Activated naive CD8-positive, alpha-beta T cell treated with anti-CD3 and anti-CD28 coated beads, Interleukin-2, amount 10 ng/mL, durations not matched to agents 7 days and 5 days (primary cell): ENCODE measurements at places on chromosomes 4 and X.

DNA sequence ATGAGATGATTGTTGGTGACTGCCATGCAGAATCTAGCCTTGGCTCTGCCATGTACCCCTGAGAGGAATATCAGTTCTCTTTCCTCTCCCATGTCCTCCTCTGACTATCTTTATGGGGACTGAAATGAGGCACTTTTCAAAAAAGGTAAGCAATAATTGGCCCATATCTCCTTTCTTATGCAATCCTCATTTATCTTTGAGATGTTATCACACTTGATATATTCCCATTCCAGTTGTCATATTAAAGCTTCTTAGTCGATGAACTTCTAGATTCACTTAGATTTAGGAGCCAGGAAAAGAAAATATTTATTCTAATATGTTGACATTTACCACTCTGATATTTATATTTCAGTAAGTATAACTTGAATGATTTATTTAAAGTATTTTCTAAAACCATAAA is 55.3 kb upstream of the CXCL8 start:
- DNase-seq: no peak

DNA sequence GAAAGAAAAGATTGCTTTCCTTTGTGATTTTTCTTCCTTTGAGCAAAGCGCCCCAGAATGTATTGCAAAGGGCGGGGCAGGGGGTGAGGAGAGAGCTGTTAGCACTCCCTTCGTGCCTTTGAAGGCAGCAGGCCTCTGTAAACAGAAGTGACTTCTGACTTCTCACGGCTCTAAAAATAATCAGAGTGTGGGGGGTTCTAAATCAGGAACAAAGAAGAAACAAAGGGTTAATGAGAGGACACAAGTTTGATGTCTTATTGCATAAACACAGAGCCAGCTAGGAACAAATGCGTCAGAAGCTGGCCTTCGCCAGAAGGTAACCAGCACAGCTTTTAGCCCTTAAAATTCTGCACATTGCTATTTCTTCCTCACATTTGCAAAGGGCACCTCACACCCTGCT is 626.2 kb downstream of the MID1IP1 start:
- no peak for DNase-seq

DNA sequence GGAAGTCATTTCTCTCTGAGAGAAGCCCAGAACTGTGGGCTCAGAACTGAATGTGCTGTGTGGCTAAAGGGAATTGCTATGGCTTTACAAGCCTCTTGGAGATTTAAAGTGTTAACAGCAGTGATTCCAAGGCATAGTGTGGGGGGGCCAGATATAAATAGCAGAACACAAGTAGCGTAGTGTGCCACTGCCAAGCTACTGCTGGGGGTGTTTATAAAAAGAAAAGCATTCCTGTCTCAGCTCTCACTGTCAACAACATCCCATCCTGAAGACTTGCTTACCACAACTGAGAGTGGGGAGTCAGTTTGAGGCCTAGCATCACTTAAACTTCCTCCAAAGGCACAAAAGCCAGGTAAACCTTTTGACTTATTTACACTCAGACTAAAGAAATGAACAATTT is at the start of gene ART3:
Gene ART3, plus strand, starts transcription at position 242 of the 400 bp plus-strand sequence. CDS start 1,181 bp downstream, outside the sequence.
- no peak for DNase-seq

DNA sequence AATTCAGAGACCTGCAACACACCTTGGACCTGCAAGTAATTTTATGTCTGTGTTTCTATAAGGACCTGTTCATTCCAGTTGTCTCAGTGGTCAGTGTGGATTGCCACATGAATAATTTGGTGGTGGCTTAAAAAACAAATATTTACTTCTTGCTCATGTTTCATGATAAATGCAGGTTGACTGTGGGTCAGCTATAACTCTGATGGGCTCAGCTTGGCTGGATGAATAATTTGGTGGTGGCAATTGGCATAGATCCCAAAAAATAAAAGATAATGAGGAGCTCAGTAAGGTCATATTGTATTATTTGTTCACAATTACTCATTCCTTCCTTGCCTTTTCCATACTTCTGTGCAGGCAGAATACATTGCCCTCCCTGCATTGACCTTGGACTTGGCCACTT is 18.9 kb upstream of the SCRG1 start:
- DNase-seq: no peak

DNA sequence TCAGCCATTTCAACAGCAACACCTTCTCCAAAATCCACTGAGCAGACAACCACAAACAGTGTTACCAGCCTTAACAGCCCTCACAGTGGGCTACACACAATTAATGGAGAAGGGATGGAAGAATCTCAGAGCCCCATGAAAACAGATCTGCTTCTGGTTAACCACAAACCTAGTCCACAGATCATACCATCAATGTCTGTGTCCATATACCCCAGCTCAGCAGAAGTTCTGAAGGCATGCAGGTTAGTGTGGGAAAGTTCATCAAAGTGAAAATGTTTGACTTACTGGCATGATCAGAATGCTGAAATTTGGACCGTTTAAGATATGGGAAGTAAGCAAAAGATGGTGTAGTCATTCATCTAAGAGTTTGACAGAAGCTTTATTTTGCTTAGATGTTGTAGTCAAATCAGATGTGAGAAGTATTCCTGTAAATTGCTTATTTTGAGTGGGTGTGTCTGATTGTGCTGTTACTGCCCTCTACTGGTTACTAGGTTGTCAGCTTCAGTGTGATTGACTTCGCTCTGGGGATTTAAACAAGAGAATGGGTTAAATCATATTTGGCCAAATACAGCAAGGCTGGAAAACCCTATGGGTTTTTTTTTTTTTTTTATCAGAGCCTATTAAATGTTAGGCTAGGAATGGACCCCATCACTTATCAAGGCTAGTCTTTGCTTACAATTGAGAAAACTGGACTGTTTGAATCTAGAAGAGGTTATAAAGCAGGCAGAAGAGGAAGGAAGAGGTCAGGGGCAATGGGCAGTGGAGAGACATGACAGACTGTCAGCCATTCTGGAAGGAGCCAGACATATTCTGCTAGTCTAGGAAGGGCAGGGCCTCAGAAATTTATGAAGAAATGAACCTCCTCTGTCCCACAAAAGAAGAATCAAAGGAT is 130.3 kb downstream of the DIPK2B start:
- DNase-seq: no peak

DNA sequence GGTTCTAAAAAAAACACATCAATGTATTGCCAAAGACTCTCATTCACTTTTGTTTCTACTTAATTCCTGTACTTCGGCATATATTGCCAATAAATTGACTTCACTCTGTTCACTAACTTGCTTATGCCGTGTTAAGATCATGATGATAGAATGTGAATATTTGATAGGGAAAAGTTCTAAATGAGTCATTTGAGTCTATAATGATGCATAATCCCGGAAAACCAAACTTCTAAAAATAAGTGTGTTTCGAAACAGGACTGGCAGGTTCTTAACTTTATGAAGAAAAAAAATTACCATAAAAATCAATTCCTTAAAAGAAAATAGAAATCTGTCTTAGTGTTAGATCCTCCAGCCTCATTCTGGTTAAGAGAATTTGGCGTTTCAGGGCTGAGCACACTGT is 387.5 kb upstream of the FTHL17 start:
- no peak for DNase-seq

GRCh38 chr4:119832776-119833175 is 204.2 kb upstream of the PDE5A start:
- no peak for DNase-seq

DNA sequence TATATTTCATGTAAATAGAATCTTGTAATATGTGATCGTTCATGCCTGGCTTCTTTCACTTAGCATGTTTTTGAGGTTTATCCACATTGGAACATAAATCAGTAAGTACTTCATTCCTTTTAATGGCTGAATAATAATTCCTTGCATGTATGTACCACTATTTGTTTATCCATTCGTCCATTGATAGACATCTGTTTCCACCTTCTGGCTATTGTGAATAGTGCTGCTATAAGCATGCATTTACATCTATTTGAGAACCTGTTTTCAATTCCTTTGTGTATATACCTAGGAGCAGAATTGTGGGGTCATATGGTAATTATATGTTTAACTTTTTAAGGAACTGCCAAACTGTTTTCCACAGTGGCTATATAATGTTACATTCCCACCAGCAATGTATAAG is 356.7 kb upstream of the DIPK2B start:
- DNase-seq: no peak

DNA sequence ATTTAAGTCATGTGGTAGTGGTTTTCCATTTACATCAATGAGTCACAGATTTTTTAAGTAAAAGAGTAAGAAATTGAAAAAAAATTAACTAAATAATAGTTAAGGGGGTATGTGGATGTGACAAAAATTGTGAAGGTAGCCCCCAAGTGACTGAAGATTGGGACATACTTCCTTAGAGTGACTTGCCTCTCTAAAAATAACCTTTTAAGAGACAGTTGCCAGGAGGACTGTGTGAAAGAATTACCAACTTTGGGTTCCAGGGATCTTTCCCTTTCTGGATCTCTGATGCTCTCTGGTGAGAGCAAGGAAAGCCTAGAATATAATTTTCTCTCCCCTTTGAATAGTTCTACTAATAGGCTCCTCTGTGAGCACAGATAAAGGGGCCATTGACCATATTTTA is 42.7 kb downstream of the NHSL2 start:
- no peak for DNase-seq

GRCh38 chrX:149871940-149872339 is 9.0 kb upstream of the MAGEA8 start:
- peak; percentile 69 for DNase-seq

GRCh38 chr4:174222266-174222872 is 61.1 kb downstream of the FBXO8 start:
- DNase-seq: no peak

- no peak for DNase-seq
Observed at GRCh38 chr4:113732-114131, 10.6 kb upstream of the ZNF718 start.

DNA sequence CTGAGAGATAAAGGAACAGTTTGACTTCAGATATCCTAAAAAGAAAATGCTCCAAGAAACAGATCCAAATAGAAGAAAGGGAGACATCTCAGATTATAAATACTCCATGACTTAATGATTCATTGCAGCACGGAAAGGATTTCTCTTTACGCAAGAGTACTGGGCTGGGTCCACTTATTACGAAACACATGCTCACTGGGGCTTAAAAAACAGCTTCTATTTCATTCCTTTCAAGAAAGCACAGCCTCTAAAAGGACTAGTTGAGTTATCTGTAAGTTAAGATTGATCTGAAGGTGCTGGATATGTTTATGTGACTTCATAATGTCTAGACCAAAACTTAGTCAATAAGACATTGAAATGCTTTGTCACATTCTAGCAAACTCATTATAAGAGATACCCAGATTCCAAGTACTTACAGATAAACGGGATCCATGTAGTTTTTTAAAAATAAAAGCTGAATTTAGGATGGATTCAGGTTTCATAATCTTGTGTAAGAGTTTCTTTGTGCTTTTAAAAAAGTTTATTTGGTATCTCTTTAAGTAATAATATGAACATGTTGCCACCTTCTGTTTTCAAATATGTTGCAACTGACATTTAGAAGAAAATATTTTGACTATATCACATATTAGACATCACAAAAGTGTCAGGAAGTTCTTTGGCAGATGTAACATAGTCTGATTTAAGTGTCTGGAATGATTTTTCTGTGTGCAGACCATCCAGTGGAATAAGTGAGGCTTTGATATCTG is 109.5 kb upstream of the MYOZ2 start:
- no peak for DNase-seq

DNA sequence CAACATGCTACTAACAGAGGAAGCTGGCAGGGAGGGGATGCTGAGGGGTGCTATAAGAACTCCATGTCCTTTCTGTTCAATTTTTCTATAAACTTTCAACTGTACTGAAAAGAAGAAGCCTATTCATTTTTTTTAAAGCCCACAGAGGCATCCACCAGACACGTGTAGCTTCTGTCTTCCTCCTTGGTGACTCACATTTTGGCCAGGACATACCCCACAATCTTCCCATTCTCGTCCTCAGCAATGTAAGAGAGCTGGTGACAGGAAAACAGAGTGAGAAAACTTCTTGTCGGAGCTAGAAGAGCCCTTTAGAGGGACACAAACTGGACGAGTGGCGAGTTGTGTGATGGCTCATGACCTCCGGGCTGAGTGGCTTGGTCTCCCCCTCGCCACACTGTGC is 1.1 kb downstream of the NAA10 start:
- no peak for DNase-seq

DNA sequence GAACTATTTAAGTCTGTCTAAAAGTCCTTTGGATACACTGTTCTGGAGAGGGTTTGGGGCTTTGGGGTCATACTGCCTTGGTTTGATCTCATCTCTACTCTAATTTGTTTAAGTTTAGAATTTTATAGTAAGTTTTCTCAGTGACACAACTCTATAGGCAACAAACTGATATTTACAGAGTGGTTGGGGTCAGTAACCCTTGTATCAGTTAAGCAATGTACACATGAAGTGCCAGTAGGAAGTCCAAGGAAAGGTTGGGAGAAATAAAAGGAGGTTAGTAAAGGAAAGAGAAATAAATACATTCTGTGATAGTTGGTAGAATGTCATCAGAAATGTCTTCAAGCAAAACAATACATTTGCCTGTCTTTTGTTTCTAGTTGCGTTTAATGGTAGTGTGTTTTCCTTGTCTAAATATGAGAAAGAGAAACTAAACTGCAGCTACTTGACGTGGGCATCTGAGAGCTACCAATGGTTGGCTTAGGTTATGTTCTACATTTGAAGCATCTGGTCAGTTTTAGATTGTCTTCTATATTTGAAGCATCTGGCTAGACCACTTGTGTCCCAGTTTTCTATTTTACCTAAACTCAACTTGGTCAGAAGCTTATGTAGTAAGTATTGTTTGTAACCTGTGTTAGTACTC is 6.9 kb downstream of the ATP7A start:
- DNase-seq: no peak

- peak; percentile 25 for DNase-seq
Observed at GRCh38 chrX:115560978-115561604, at the start of gene PLS3. TSS of gene PLS3 (plus strand) at chrX:115561174. CDS start at chrX:115610251, 49,077 bp downstream.

DNA sequence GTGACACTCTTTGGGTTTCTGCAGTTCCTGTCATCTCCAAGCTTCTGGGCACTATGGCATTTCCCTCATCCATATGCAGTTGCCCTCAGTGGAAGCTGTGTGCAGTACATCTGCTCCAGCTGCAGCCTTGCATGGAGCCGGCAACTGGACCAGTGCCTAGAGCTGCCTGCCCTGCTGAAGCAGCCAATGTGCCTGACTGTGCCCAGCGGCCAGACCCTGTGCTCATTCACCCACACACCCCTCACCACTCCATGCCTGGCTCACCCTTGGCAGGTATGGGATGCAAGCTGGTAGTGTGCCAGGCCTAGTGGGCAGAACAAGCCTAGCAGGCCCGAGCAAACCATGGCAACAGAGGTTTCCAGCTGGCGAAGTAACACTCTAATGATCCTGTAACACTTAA is 370.8 kb downstream of the FSTL5 start:
- no peak for DNase-seq

- no peak for DNase-seq
Observed at GRCh38 chrX:67545893-67546495, 2.2 kb downstream of the AR start.

DNA sequence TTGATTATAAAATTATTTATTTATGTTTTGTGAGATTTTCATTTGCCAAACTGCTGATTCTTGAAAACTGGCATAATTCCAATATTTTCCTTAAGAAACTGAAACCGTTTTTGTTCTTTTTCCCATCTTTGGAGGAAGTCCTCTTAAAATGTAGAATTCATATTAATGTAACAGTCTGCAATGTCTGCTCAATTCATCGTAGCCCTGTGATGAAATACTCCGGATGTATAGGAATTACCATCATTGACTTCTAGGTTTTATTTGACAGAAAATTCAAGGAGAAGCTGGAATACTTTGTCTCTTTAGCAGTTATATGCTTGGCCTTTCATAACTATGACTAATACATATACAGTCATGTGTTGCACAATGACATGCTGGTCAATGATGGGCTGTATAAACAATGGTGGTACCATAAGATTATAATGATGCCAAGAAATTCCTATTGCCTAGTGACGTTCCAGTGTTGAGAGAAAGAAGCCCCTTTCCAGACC is 185.0 kb upstream of the GPRIN3 start:
- no peak for DNase-seq
